ENCODE measurements at places on chromosomes 2 and 18.

DNA sequence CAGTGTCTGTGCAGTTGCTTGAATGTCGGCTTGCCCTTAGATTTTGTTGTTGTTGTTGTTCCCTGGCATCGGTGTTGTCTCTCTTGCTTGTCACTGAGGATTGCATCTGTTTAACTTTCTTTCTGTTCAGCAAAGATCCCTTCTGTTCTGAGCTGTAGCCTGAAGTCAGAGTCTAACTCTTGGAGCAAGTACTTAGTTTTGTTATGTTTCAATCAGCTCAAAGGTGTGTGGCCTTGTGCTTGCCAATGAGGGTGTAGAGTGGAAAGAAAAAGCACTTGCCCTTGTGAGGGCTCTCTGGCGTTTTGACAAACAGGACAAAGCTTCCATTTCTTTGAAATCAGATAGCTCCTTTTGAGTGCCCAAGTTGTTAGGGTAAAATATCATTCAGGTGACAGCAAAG, 757.1 kb upstream of the CDH7 start:
- DNase-seq = no peak

- DNase-seq = no peak
Measured at GRCh38 chr2:110903548-110903947, 171.2 kb downstream of the ACOXL start.

DNA sequence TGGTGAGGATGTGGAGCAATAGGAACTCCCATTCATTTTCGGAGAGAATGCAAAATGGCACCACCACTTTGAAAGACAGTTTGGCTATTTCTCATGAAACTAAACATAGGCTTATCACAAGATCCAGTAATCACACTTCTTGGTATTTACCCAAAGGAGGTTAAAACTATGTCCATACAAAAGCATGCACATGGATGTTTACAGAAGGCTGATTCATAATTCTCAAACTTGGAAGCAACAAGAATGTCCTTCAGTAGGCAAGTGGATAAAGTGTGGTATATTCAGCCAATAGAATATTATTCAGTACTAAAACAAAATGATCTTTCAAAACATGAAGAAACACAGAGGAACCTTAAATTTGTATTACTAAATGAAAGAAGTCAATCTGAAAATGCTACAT, 440.6 kb downstream of the FBXO15 start:
- DNase-seq = no peak

DNA sequence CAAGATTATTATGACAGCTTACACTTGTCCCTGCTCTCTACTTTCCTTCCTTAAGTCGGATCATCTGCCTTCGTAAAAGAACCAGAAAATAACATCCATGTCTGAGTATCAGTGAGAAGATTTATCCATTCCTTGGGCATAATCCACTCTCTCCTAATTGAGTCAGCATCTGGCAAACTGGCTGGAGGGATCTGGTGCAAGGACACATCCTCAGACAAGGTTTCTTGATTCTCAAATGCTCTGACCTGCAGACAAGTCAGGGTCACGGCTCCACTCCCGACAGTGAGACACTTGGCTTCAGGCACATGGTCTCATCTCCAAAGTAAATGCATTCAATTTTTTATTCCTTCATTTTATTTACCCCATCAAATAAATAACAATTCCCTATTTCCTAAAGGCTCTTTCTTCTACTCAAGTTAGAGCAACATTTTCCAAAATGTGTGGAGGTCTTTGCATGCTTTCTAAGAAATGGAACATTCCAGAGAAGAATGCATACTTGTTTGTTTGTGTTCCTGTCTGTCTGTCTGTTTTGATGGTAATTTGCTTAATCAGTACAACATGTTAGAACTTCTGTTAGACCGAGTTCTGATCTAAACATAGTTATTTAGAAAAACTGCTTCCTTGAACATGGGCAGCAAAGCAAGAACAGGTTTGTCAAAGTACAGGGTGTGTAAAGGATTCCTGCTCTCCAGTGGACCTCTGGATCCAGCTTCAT, 246.9 kb downstream of the IRS1 start:
- no peak for DNase-seq

All from esophagus squamous epithelium (tissue), 5 donors.